ENCODE measurements at places on chromosomes 11 and 22. TPM values are rescaled to one million over a fixed set of nuclear protein-coding genes. Genes with fewer than 3 reads are reported as not detected.

The RASGRP2 gene
- 168 TPM for polyA plus RNA-seq

The ZNF143 gene
- 32.9 TPM for polyA plus RNA-seq

The TMEM45B gene
- 1.1 TPM for polyA plus RNA-seq

The IGSF9B gene
- 0.81 TPM for polyA plus RNA-seq

The CNIH2 gene
- polyA plus RNA-seq, result not detected

The KRTAP5-8 gene
- polyA plus RNA-seq, result not detected

The SLC5A12 gene
- polyA plus RNA-seq, result not detected

The PRG3 gene
- not detected for polyA plus RNA-seq

The RPS6KB2 gene
- polyA plus RNA-seq, result 43.2 TPM

- no peak overlapping the region for H3K27ac ChIP-seq
- no peaks in the 10 kb centered on the region for H3K4me1 ChIP-seq
- H3K36me3 ChIP-seq, result no peaks in the 10 kb centered on the region
- H3K4me3 ChIP-seq, result no peak overlapping the region
These were observed 10.5 kb upstream of the ZFTA start for GRCh38 chr11:63779039-63779438.

GRCh38 chr11:71342116-71342515 lies 89.7 kb upstream of the SHANK2 start:
- H3K36me3 ChIP-seq, result no peaks in the 10 kb centered on the region
- DNase-seq, result no peak
- H3K4me3 ChIP-seq, result no peak overlapping the region
- no peak overlapping the region for H3K27ac ChIP-seq
- no peaks in the 10 kb centered on the region for H3K4me1 ChIP-seq

DNA sequence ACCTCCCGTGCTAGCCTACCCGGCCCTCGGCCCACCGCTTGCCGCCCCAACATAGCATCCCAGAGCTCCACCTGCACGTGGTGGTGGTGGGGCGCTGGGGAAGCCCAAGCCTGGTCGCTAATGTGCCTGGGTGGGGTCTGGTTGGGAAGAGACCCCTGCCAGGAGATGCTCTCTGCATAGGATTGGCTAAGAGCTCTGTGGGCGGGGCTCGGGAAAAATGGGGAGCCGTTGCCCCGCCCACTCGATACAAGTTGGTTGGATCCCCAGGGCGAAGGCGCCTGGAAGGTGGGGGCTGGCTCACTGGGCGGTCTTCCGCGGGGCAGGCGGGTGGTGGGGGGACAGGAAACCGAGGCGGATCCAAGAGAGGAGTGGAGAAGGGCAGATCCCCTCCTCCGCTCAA lies 7.6 kb downstream of the LRRC10B start:
- H3K4me1 ChIP-seq, result peaks cover 14% of the 10 kb centered on the region
- H3K36me3 ChIP-seq, result no peaks in the 10 kb centered on the region
- H3K27ac ChIP-seq, result no peak overlapping the region
- peaks cover 18% of the 10 kb centered on the region for H3K27me3 ChIP-seq
- no peak for DNase-seq

DNA sequence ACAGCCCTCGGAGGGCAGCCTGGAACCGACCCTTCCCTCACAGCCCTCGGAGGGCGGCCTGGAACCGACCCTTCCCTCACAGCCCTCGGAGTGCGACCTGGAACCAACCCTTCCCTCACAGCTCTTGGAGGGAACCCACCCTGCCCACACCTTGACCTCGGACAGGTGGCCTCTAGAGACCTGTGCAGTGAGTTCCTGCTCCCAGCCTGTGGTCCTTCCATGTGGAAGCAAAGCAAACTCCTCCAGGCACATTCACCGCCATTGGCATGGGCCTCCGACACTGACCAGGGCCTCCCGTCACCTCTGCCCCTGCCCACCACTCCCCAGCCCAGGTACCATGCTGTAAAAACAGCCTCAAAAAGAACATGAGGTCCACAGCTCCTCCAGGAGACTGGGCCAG lies 272.1 kb downstream of the BRD1 start:
- no peak overlapping the region for H3K27ac ChIP-seq
- H3K4me3 ChIP-seq, result no peak overlapping the region
- H3K27me3 ChIP-seq, result no peaks in the 10 kb centered on the region
- no peak for DNase-seq

DNA sequence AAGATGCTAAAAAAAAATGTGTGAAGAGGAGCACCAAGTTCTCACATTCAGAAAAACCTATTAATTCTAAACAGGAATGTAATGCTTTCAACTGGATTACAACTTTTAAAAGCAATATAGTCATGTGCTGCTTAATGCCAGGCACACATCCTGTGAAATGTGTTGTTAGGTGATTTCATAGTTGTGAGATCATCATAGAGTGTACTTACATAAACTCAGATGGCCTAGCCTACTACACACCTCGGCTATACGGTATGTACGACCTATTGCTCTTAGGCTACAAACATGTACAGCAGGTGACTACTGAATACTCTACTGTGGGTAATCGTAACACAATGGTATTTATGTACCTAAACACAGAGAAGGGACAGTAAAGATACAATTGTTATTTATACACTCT lies 142.3 kb downstream of the RBFOX2 start:
- H3K36me3 ChIP-seq, result no peaks in the 10 kb centered on the region
- H3K4me3 ChIP-seq, result no peak overlapping the region
- no peak overlapping the region for H3K27ac ChIP-seq
- no peaks in the 10 kb centered on the region for H3K27me3 ChIP-seq
- DNase-seq, result no peak

DNA sequence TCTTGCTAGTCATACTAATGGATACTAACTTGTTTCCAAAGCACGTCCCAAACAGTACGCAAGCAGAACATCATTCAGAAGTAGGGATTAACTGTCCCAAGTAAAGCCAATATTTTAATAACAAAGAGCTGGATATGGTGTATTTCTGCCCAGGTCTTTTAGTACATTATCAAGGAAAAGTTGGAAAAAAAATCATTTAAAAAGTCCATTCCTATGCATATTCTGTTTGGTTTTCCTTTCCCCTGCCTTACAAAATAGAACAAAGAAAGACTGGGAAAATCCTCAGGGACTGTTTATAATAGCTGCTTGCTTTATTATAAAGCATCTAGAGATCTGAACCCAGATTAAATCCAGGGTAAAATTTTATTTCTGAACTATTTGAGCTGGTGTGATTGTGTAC lies 83.9 kb downstream of the UVRAG start:
- H3K4me3 ChIP-seq, result no peak overlapping the region
- no peak for DNase-seq

DNA sequence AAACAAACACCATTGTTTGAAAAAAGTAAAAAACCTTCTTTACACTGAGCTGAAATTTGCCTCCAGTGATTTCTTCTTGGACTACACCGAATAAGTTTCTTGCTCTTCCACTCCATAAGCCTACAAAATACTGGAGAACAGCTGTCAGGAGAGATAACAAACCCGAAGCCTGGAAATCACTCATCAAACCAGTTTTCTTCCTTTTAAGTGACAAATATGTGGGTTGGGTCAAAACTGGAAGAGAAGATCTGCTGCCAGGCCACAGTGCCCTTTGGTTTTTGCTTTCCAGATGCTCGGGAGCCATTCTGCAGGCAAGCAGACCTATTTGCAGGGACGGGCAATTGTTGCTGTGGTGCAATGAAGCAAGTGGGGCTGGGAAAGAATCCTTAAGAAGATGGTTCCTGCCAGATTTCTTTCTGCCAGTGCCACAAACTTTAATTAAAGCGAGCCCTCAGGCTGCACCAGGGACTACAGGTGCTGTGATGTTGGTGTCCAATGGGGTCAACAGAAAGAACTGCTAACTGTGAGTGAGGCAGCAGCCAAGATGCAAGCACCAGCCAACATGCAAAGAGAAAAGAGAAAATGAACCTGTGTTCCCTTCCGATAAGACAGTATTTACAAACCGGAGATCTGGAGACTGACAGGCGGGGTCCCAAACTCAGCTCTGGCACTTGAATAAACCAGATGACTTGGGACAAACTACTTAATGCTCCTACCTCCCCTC lies 44.8 kb upstream of the SMCO4 start:
- no peaks in the 10 kb centered on the region for H3K36me3 ChIP-seq
- no peak overlapping the region for H3K4me3 ChIP-seq
- no peak for DNase-seq
- peaks cover 26% of the 10 kb centered on the region for H3K27me3 ChIP-seq

GRCh38 chr11:44456544-44457300 lies 108.7 kb upstream of the CD82 start:
- no peaks in the 10 kb centered on the region for H3K4me1 ChIP-seq
- DNase-seq, result no peak
- H3K4me3 ChIP-seq, result no peak overlapping the region
- no peaks in the 10 kb centered on the region for H3K36me3 ChIP-seq
- H3K27me3 ChIP-seq, result peaks cover 7% of the 10 kb centered on the region

DNA sequence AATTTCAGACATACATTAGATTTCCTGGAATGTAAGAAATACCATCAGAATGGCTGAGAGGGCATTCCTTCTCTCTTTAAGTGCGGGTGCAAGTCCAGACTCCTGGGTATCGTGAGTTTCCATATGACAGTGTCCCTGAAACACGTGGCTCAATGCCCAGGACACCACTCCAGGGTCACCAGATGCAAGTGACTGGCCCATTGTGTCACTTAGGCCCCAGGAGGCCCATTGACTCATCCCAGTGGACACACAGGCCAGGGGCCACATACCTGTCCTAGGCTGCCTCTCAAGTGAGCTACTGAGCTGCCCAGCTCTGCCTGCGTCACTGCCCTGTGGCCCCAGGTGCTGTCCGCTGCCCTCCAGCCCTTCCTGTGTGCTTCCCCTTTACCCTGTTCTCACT lies 18.5 kb downstream of the FBLN1 start:
- H3K4me1 ChIP-seq, result no peaks in the 10 kb centered on the region
- no peak for DNase-seq
- no peak overlapping the region for H3K4me3 ChIP-seq
- H3K27me3 ChIP-seq, result peaks cover 7% of the 10 kb centered on the region
- H3K36me3 ChIP-seq, result no peaks in the 10 kb centered on the region

GRCh38 chr11:2812371-2812991 lies 73.1 kb downstream of the CDKN1C start:
- H3K4me3 ChIP-seq, result peak overlapping the region; percentile 48
- peaks cover 13% of the 10 kb centered on the region for H3K36me3 ChIP-seq
- peak overlapping the region; percentile 70 for H3K27ac ChIP-seq
- peaks cover 3% of the 10 kb centered on the region for H3K27me3 ChIP-seq
- DNase-seq, result no peak
- peaks cover 41% of the 10 kb centered on the region for H3K4me1 ChIP-seq

GRCh38 chr11:1271002-1271401 lies 38.4 kb downstream of the TOLLIP start:
- H3K27ac ChIP-seq, result no peak overlapping the region
- no peaks in the 10 kb centered on the region for H3K27me3 ChIP-seq
- no peak for DNase-seq
- H3K4me3 ChIP-seq, result no peak overlapping the region
- no peaks in the 10 kb centered on the region for H3K4me1 ChIP-seq

GRCh38 chr11:4441515-4441914 lies 7.6 kb upstream of the OR52K2 start:
- H3K4me3 ChIP-seq, result no peak overlapping the region

GRCh38 chr11:120024586-120024985 lies 113.3 kb downstream of the TRIM29 start:
- H3K27ac ChIP-seq, result no peak overlapping the region
- peaks cover 2% of the 10 kb centered on the region for H3K4me1 ChIP-seq
- no peak overlapping the region for H3K4me3 ChIP-seq
- H3K27me3 ChIP-seq, result peaks cover 3% of the 10 kb centered on the region

GRCh38 chr11:71247551-71248250 lies 4.7 kb downstream of the SHANK2 start:
- H3K4me3 ChIP-seq, result no peak overlapping the region
- no peak for DNase-seq
- H3K4me1 ChIP-seq, result peaks cover 3% of the 10 kb centered on the region
- no peak overlapping the region for H3K27ac ChIP-seq
- peaks cover 3% of the 10 kb centered on the region for H3K36me3 ChIP-seq

- no peak overlapping the region for H3K4me3 ChIP-seq
- no peaks in the 10 kb centered on the region for H3K27me3 ChIP-seq
- no peak for DNase-seq
- H3K27ac ChIP-seq, result peak overlapping the region; percentile 48
- peaks cover 31% of the 10 kb centered on the region for H3K4me1 ChIP-seq
- no peaks in the 10 kb centered on the region for H3K36me3 ChIP-seq
These were observed 15.8 kb downstream of the MYEOV start for GRCh38 chr11:69309631-69310280.

DNA sequence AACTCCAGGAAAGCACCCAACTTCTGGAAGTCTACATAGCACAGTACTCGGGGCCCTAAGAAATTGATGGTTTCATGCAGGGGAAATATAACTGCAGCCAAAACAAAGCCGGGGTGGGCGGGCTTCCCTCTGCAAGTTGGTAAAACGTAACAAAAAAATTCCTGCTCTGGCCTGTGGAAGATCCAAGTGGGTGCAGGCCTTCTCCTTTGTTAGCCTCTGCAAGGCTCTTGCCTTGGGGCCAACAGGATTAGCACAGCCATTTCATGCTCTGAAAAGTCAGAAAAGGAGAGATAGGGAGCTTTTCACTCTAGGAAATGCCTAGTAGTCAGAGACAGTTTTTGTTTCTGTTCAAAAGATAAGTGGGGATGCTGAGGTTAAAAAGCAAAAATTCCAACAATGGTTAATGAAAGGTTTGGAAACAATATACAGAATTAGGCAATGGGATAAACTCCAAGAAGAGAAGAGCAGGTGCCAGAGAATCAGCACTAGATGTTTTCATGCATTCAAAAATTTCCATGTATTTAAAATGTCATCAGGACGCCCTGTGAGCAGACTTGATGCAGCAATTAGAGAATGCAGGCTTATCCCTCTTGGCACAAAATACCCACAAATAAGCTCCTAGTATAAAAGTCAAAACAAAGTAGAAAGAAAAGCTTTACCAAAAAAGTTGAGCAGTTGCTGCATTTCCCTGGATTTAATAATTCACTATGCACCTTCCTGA lies 72.3 kb upstream of the CHRM4 start:
- DNase-seq, result no peak
- H3K36me3 ChIP-seq, result no peaks in the 10 kb centered on the region
- no peaks in the 10 kb centered on the region for H3K27me3 ChIP-seq
- no peak overlapping the region for H3K27ac ChIP-seq
- H3K4me3 ChIP-seq, result no peak overlapping the region

All from naive thymus-derived CD8-positive, alpha-beta T cell (primary cell).